ENCODE measurements at places on chromosomes 12 and 14. TPM values are rescaled to one million over a fixed set of nuclear protein-coding genes. Genes with fewer than 3 reads are reported as not detected.

GRCh38 chr12:79448816-79449215 lies 241.9 kb downstream of the PAWR start:
- H3K27ac ChIP-seq = no peak overlapping the region
- no peak overlapping the region for H3K4me3 ChIP-seq
- H3K4me1 ChIP-seq = no peaks in the 10 kb centered on the region
- no peaks in the 10 kb centered on the region for H3K27me3 ChIP-seq
- no peaks in the 10 kb centered on the region for H3K36me3 ChIP-seq

IL23A gene
- 0.81 TPM for total RNA-seq

DNA sequence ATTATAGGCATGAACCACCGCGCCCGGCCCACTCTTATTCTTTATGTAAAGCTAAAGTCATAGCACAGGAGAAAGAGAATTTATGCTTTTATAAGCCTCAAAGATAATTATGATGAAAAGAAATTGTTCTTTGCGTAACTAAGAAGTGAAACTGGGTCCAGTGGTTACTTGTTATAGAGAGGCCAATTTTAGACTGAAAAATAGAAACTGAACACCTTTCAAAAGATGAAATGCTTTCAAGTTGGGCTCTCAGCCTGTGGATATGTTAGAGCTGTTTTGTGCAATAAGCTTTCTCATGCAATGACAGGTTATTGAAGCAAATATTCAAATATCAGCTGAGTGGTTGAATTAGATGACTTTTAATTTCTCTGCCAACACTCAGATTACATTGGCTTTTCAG lies 7.9 kb downstream of the TMEM253 start:
- H3K4me1 ChIP-seq = peaks cover 27% of the 10 kb centered on the region
- H3K27ac ChIP-seq = no peak overlapping the region
- no peak for DNase-seq
- H3K4me3 ChIP-seq = no peak overlapping the region

KRT79 gene
- total RNA-seq = 5.4 TPM

KRT86 gene
- 1.1 TPM for total RNA-seq

GRCh38 chr12:33432992-33433391 lies 6.6 kb downstream of the SYT10 start:
- H3K27ac ChIP-seq = no peak overlapping the region
- no peaks in the 10 kb centered on the region for H3K4me1 ChIP-seq
- H3K36me3 ChIP-seq = no peaks in the 10 kb centered on the region
- DNase-seq = no peak

GRCh38 chr14:49977126-49977841 lies 84.4 kb downstream of the ARF6 start:
- no peak overlapping the region for H3K27ac ChIP-seq
- peaks cover 29% of the 10 kb centered on the region for H3K4me1 ChIP-seq
- H3K27me3 ChIP-seq = no peaks in the 10 kb centered on the region
- H3K4me3 ChIP-seq = no peak overlapping the region
- DNase-seq = no peak

PSMC1 gene
- 75.1 TPM for total RNA-seq

DPF3 gene
- total RNA-seq = 0.90 TPM

- no peaks in the 10 kb centered on the region for H3K27me3 ChIP-seq
- no peak overlapping the region for H3K4me3 ChIP-seq
- no peak overlapping the region for H3K27ac ChIP-seq
- no peak for DNase-seq
These were observed 18.9 kb upstream of the CERS5 start for GRCh38 chr12:50185970-50186663.

FOXG1 gene
- not detected for total RNA-seq

GRCh38 chr14:99100497-99101270 lies 171.3 kb downstream of the BCL11B start:
- no peaks in the 10 kb centered on the region for H3K27me3 ChIP-seq
- no peaks in the 10 kb centered on the region for H3K36me3 ChIP-seq
- no peak overlapping the region for H3K27ac ChIP-seq
- H3K4me3 ChIP-seq = no peak overlapping the region
- no peak for DNase-seq
- H3K4me1 ChIP-seq = no peaks in the 10 kb centered on the region

DNA sequence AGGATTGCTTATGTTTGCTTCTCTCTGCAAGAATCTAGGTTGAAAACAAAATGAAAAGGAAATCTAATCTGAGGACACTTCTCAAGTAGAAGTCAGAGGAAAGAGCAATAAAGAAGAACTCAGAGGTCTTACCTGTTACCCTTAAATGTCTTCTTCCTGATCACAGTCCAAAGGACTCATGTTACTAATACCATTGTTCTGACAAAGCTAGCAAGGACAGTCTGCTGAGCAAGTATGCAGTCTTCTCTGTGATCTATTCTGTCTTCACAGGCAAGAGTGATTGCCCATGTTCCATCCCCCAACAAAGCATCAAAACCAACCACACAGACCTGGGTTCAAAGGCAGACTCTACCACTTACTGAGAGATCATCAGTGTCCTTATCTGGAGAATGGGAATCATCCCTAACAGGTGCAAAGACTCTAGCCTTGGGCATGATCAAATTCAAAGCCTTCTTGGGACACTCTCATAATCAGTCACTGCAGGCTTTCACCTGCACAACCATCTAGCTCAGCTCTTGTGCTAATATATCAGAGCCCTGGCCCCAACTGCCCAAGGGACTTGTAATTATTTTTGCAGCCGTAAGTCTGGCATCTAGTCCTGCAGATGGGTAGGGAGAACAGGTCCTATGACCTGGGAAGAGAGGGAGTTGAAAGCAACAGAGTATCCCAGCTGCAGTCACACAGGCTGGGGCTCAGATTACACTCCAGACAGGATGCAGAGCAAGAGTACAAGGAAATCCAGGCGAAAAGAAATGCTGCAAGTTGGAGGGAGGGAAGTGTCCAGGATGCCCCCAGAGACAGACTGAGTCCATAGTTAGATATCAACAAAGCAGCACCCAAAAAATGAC lies 97.9 kb upstream of the NUDT4 start:
- no peaks in the 10 kb centered on the region for H3K36me3 ChIP-seq
- no peak for DNase-seq
- H3K27me3 ChIP-seq = no peaks in the 10 kb centered on the region
- no peaks in the 10 kb centered on the region for H3K4me1 ChIP-seq
- H3K4me3 ChIP-seq = no peak overlapping the region

GRCh38 chr14:31243860-31244259 lies 36.3 kb upstream of the HECTD1 start:
- H3K36me3 ChIP-seq = no peaks in the 10 kb centered on the region
- no peak overlapping the region for H3K4me3 ChIP-seq
- H3K4me1 ChIP-seq = peaks cover 8% of the 10 kb centered on the region
- DNase-seq = no peak
- no peaks in the 10 kb centered on the region for H3K27me3 ChIP-seq

FGF23 gene
- not detected for total RNA-seq

- H3K36me3 ChIP-seq = no peaks in the 10 kb centered on the region
- H3K4me3 ChIP-seq = no peak overlapping the region
- no peak overlapping the region for H3K27ac ChIP-seq
- no peak for DNase-seq
These were observed 434.7 kb downstream of the APAF1 start for GRCh38 chr12:99079811-99080210.

GRCh38 chr12:85695097-85695715 lies 141.0 kb downstream of the RASSF9 start:
- H3K36me3 ChIP-seq = no peaks in the 10 kb centered on the region
- no peaks in the 10 kb centered on the region for H3K4me1 ChIP-seq
- DNase-seq = no peak

IL26 gene
- not detected for total RNA-seq

FAM186B gene
- total RNA-seq = 0.75 TPM

OTOGL gene
- total RNA-seq = 0.09 TPM

GRCh38 chr12:65343801-65344200 lies 65.3 kb downstream of the MSRB3 start:
- DNase-seq = no peak
- peaks cover 5% of the 10 kb centered on the region for H3K4me1 ChIP-seq
- H3K4me3 ChIP-seq = no peak overlapping the region
- no peak overlapping the region for H3K27ac ChIP-seq
- no peaks in the 10 kb centered on the region for H3K27me3 ChIP-seq
- no peaks in the 10 kb centered on the region for H3K36me3 ChIP-seq

- H3K4me1 ChIP-seq = peaks cover 6% of the 10 kb centered on the region
- H3K36me3 ChIP-seq = no peaks in the 10 kb centered on the region
- no peak for DNase-seq
- H3K4me3 ChIP-seq = no peak overlapping the region
These were observed 70.1 kb downstream of the SPRING1 start for GRCh38 chr12:116667752-116668151.

GRCh38 chr12:128361400-128361995 lies 94.5 kb downstream of the TMEM132C start:
- H3K36me3 ChIP-seq = no peaks in the 10 kb centered on the region
- no peak for DNase-seq
- H3K4me3 ChIP-seq = no peak overlapping the region
- no peak overlapping the region for H3K27ac ChIP-seq

NYNRIN gene
- total RNA-seq = 16.6 TPM

PIWIL1 gene
- total RNA-seq = not detected

GRCh38 chr12:49578471-49579112 lies 10.7 kb upstream of the MCRS1 start:
- H3K4me1 ChIP-seq = peaks cover 14% of the 10 kb centered on the region
- H3K36me3 ChIP-seq = peaks cover 9% of the 10 kb centered on the region
- DNase-seq = no peak
- no peak overlapping the region for H3K4me3 ChIP-seq
- H3K27ac ChIP-seq = no peak overlapping the region
- H3K27me3 ChIP-seq = no peaks in the 10 kb centered on the region

GRCh38 chr12:10557766-10558165 lies 52.1 kb downstream of the EIF2S3B start:
- H3K27ac ChIP-seq = no peak overlapping the region
- H3K4me1 ChIP-seq = no peaks in the 10 kb centered on the region
- no peak for DNase-seq
- no peaks in the 10 kb centered on the region for H3K36me3 ChIP-seq
- no peaks in the 10 kb centered on the region for H3K27me3 ChIP-seq

DNA sequence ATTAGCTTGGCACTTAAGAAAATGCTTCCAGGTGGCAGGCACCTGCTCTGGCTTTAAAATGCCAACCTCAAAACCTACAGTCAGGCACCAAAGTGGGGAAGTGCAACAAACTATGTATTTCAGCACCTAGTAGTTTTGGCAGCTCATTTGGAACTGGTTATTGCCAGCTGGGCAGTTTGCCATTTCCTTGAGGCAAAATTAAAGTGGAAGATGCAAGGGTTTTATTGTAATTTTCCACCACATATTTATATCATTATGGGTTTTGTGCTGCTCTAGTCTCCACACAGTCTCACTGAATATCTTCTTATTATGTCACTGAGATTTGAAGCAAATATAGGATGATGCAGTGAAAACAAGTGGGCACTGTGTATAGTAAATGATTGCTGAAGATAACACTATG lies 117.0 kb downstream of the PRKD1 start:
- H3K4me3 ChIP-seq = no peak overlapping the region
- DNase-seq = no peak
- no peak overlapping the region for H3K27ac ChIP-seq
- H3K4me1 ChIP-seq = peaks cover 13% of the 10 kb centered on the region
- H3K27me3 ChIP-seq = no peaks in the 10 kb centered on the region

KRT80 gene
- total RNA-seq = 8.6 TPM

DNA sequence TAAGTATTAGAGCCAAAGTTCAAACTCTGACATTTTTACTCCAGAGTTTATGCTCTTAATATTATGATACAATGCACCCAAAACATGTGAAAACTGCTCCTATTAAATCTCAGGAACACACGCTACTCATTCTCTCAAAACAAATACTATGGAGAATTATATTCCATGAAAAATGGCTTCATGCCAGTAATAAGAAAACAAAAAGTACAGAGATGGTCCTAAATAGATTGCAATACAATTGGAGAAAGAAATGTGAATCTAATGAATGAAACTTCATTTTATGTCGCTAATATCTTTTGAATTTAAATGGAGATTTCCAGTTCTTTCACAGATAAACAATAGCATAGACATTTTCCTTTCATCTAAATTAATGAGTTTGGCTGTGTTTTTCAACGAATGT lies 384.3 kb downstream of the ADAMTS20 start:
- DNase-seq = no peak
- H3K4me1 ChIP-seq = no peaks in the 10 kb centered on the region
- H3K27me3 ChIP-seq = no peaks in the 10 kb centered on the region

KLRC4 gene
- total RNA-seq = 1.9 TPM

DNA sequence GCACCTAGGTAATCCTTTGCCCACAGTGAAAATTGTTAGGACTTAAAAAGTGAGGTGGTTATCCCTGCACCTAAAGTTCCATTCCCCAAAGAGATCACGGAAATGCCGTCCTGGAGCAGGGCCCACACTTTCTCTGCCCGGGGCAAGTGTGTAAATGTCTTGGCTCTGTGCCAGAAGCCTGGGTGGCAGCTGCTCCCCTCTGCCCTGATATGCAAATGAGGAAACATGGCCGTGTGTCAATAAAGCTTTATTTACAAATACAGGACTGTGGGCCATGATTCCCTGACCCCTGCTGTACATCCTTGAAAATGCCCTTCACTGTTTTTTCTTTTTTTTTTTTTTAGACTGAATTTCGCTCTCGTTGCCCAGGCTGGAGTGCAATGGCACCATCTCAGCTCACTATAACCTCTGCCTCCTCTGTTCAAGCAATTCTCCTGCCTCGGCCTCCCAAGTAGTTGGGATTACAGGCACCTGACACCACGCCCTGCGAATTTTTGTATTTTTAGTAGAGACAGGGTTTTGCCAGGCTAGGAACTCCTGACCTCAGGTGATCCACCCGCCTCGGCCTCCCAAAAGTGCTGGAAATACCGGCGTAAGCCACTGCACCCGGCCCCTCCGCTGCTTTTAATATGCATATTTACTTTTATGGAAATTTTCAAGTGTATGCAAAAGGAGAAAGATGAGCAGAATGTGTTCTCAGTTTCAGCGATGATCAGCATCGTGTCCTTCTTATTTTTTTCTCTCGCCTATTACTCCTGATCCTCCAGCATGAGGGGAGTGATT lies 75.5 kb downstream of the GALNT9 start:
- H3K4me1 ChIP-seq = no peaks in the 10 kb centered on the region
- no peak for DNase-seq
- H3K4me3 ChIP-seq = no peak overlapping the region
- H3K27me3 ChIP-seq = peaks cover 6% of the 10 kb centered on the region
- no peak overlapping the region for H3K27ac ChIP-seq
- H3K36me3 ChIP-seq = no peaks in the 10 kb centered on the region

DNA sequence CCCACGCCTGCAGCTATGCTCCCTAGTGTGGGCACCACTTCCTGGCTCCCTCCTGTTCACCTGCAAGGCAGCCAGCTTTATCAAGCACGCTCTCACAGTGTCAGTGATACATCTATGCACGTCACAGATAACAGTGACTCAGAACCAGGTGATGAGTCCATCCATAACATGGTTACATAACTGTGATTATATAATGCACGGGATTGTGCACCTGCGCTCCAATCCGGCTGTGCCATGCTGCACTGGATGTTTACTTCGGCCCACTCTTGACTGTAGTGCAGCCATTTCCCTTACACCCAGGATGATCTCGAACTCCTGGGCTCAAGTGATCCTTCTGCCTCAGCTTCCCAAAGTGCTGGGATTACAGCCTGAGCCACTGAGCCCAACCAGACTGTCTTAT lies 38.4 kb upstream of the CEP83 start:
- H3K4me1 ChIP-seq = no peaks in the 10 kb centered on the region
- H3K27me3 ChIP-seq = no peaks in the 10 kb centered on the region
- H3K27ac ChIP-seq = no peak overlapping the region
- no peak for DNase-seq
- no peaks in the 10 kb centered on the region for H3K36me3 ChIP-seq
- no peak overlapping the region for H3K4me3 ChIP-seq

All from upper lobe of right lung (tissue), 1 donor.